ENCODE measurements at places on chromosomes 5 and 9. TPM values are rescaled to one million over a fixed set of nuclear protein-coding genes. Genes with fewer than 3 reads are reported as not detected.

GALNT12 gene
- 13.8 TPM for total RNA-seq

PKD2L2 gene
- total RNA-seq: not detected

CKMT2 gene
- total RNA-seq: not detected

HTR4 gene
- not detected for total RNA-seq

UNC13B gene
- 0.94 TPM for total RNA-seq

GRCh38 chr9:108323615-108324014, 532.2 kb downstream of the ACTL7B start:
- DNase-seq: no peak

- DNase-seq: no peak
Measured at GRCh38 chr5:118336468-118336867, 651.9 kb downstream of the DTWD2 start.

GRCh38 chr5:51632793-51633192, 249.5 kb downstream of the ISL1 start:
- DNase-seq: no peak

DNA sequence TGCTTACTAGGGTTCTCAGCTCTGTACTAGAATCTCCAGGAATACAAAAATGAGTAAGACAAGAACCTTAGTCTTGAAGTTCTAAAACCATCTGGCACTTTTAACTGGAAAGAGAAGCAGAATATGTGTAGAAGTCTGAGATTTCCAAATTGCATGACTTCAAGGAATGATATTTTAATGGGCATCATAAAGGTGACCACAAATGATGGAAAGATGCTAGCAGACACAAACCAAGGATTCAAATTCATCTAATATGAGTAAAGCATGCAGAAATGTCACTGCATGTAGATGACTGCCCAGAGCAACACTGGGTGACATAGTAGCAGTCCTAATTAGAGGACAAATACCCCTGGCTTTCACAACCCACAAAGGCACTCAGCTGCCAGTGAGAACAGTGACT, 117.2 kb downstream of the RPS23 start:
- no peak for DNase-seq

DNA sequence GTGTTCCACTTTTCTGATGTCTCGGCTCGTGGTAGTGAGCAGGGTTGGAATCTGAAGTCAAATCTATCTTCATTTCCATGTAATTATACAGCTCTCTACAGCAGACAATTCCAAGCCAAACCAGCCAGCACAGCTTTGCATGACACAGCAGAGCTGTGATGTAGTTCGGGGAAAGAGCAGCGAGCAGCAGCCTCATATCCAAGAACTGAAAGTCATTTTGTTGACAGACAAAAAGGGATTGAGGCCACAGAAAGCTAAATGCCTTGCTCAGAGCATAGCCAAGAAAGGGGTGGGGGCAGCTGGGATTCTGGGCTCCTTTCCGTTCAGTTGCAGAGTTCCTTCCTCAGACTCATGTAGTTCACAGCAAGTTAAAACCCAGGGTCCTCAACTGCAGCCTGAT, 32.1 kb downstream of the LCP2 start:
- no peak for DNase-seq

- no peak for DNase-seq
Measured at GRCh38 chr5:15367489-15367888, 132.5 kb upstream of the FBXL7 start.

DNA sequence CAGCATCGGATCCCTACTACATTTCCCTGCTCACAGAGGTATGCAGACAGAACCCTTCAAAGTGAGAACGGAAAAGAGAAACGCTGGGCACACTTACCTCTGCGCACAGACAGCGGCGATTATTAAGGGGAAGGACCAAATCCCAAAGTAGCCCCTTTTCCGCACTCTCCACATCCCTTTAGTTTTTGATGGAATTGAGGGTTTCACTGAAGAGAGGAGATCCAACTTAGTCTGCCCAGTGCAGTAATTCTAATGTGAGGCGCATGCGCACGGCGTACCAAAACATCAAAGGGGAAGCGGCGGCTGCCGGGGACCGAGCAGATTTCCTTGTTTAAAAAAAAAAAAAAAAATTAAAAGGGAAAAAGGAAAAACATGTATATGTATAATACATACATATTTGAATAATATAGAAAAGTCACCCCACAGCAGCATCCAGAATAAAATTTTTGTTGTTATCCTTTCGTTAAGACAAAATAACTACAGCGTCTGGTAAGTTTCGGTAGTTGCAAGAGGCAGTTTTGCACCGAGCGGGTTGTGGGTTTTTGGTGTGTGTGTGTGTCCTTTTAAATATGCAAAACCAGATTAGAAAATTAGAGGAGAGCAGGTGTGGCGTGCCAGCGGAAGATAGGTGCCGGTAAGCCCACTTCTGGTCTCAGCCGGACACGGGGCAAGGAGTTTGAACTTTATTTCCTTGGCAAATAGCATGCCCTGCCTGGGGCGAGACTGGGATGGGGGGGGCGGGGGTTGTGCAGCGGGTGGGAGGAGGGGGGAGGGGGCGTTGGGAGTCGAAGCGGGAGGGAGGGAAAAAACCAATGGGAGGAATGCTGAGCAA, at the start of gene GABRB2:
TSS of gene GABRB2 (minus strand) at position 256 of the 832 bp plus-strand sequence. CDS start at position 174, 82 bp downstream.
- no peak for DNase-seq
